ENCODE measurements at places on chromosomes 11 and 22.

DNA sequence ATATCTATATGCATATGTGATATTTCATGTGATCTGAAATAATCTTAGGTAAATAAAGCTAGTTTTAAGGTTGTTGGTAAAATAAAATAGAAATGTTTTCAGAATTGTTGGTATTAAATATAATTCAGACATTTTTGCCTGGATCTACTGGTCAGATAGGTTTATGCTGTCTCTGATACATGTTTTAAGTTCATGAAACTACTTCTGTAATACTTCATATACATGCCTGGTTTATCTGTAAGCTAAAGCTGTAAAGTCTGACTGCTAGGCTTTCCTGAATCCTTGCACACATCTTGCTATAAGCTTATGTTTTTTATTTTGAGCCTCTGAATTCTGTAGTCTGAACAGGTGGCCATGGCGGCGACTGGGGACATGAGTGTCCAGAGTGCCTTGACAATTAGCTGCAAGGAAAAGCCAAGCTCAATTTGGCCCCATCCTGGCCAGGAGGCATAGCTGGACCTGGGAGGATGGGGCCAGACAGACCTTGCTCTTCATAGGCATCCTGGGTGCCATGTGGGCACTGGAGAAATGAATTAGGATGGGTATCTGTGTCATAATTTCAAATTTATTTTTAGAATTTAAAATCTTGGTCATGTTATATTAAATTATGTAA is 241.0 kb upstream of the UBASH3B start:
- DNase-seq: no peak

GRCh38 chr11:64312947-64313346 is 4.4 kb downstream of the TRMT112 start:
- DNase-seq: no peak

GRCh38 chr11:31861011-31861410 is 49.9 kb upstream of the PAX6 start:
- DNase-seq: no peak

GRCh38 chr11:3103076-3103475 is 45.9 kb upstream of the CARS1 start:
- no peak for DNase-seq

DNA sequence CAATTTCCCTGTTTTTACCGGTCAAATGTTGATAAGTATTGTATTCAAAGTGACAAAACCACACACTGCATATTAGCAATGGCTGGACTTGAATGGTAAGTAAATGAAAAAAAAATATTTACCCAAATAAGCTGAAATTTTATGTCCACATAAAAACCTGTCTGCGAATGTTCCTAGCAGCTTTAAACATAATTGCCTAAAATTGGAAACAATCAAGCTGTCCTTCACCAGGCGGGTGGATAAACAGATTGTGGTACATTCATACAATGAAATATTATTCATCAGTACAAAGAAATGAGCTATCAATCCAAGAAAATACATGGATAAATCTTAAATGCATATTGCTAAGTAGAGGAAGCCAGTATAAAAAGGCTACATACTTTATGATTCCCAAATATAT is 1067.8 kb downstream of the LRRC4C start:
- DNase-seq: no peak

- no peak for DNase-seq
Measured at GRCh38 chr11:58907780-58908179, 31.5 kb upstream of the GLYATL1 start.

- DNase-seq: no peak
Measured at GRCh38 chr11:71372693-71373657, 75.2 kb downstream of the DHCR7 start.

- no peak for DNase-seq
Measured at GRCh38 chr11:106996691-106997090, 21.6 kb downstream of the GUCY1A2 start.

DNA sequence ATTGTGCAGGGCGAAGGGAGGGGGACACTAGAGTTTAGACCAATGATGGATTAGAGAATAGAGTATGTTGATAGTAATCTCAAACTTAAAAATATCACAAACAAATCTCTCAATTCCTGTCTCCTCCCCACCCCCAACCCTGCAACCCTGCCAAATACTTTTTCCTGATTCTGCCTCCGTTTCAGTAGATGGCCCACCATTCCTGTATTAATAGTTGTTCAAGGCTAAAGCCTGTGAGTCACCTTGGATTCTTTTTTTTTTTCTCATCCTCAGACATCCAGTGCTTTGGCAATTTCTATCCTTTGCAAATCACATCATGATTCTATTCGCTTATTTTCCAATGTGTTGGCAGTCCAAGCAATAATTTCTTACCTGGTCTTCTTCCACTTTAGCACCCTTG is 207.9 kb downstream of the DYNC2H1 start:
- no peak for DNase-seq

GRCh38 chr11:44017443-44018126 is 30.2 kb upstream of the ACCSL start:
- no peak for DNase-seq

GRCh38 chr11:45267652-45268299 is 18.4 kb downstream of the SYT13 start:
- DNase-seq: no peak

GRCh38 chr11:86948733-86949132 is 6.5 kb downstream of the FZD4 start:
- no peak for DNase-seq

GRCh38 chr22:19855504-19856409 is 1.1 kb upstream of the GNB1L start:
- DNase-seq: no peak

DNA sequence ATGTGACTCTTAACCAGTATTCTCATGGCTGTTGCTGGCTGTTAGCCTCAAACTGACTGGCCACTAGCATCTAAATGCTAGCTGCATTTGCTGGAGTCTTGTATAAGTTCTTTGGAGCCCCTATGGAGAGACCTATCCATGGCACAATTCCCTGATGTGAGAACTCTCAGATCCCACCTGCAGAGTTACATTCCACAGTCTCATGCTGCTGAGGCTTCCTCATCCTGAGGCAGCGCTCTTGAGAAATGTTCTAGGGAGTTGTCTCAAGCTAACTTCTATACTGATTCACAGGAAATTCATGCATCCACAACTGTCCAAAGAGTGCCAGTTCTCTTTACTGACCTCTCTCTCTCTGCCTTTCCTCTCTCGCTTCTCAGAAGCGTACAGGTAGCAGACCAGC is 218.0 kb upstream of the PITPNB start:
- no peak for DNase-seq

- DNase-seq: no peak
Measured at GRCh38 chr22:32627091-32627490, 152.5 kb downstream of the FBXO7 start.

DNA sequence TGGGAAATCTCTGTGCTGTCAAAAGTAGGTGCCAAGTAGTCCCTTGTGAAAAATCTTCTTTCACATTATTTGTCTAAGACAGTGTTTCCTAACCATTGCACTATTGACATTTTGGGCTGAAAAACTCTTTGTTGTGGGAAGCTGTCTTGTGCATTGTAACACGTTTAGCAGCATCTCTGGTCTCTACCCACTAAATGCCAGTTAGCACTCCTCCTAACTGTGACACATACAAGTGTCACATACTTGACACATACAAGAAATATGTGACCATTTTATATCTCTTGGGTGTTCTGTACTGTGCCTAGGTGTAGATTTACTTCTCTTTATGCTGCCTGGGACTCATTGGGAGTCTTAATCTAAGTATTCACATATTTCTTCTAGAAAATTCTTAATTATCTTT is 57.8 kb downstream of the NXPE1 start:
- no peak for DNase-seq

DNA sequence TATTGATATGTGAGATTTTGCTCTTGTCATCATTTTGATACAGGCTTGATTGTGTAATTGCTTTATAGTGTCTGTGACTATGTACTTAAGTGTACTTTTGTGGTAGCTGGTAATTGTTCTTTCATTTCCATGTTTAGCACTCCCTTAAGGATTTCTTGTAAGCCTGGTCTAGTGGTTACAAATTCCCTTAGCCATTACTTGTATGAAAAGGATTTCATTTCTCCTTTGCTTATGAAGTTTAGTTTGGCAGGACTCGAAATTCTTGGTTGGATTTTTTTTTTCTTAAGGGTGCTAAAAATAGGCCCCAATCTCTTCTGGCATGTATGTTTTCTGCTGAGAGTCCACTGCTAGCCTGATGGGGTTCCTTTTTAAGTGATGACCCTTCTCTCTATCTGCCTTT is 346.8 kb downstream of the JRKL start:
- no peak for DNase-seq

DNA sequence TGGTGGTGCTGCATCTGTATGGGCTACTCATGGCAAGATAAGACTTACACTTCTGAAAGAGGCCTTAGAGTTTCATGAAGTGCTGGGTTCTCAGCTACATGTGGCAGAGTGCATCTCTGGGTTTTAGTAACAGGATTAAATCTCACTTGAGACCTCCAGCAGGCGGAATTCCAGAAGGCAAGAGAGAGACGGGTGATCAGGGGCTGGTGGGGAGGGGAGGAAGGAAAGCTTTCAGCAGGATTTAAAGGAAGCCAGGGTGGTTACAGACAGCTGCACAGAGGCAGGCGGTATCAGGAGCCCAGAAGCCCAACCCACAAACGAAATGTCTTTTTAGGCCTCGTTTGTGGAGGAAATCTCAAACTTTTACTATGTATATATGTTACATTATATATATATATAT is 56.2 kb upstream of the CD82 start:
- DNase-seq: no peak

- no peak for DNase-seq
Measured at GRCh38 chr22:27466778-27467438, 334.6 kb downstream of the MN1 start.

DNA sequence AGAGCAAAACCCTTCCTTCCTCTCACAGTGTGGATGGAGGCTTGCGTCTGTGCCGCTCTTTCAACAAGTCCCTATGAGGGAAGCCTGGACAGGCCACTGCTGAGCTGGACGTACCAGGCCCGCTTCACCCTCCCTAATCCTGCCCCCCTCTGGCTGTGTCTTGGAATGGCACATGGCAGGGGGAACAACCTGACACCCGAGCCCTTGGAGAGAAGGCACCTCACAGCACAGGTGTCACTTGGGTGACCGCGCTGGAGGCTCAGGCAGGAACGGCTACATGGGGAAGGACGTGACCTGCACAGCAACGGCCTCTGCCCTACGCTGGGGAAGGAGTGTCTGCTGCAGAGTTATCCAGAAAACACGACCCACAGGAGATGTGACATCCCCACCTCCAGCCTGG is 11.0 kb downstream of the CARS1 start:
- DNase-seq: no peak

GRCh38 chr11:85922367-85922766 is 67.2 kb downstream of the CCDC83 start:
- no peak for DNase-seq

DNA sequence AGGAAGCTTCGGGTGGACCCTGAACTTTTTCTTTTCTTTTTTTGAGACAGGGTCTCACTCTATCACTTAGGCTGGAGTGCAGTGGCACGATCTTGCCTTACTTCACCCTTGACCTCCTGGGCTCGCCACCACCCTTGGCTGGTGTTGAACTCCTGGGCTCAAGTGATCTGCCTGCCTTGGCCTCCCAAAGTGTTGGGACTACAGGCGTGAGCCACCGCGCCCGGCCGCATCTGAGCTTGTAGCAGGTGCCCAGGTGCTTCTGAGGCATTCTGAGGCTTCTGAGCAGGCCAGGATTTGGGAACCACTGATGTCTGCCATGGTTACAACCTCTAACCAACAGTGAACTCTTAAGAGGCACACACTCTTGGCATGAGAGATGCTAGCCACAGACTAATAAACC is 5.1 kb downstream of the USP35 start:
- DNase-seq: no peak

DNA sequence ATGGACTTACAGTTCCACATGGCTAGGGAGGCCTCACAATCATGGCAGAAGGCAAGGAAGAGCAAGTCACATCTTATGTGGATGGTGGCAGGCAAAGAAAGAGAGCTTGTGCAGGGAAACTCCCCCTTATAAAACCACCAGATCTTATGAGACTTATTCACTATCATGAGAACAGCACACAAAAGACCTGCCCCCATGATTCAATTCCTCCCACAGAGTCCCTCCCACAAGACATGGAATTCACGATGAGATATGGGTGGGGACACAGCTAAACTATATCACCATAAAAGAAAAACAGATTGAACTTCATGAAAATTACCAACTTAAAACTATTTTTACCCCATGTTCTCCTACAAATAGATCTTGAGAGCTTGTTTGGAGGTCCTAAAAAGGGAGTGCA is 19.6 kb downstream of the ENTHD1 start:
- no peak for DNase-seq

GRCh38 chr11:116970485-116971292 is 127.5 kb downstream of the SIK3 start:
- DNase-seq: no peak

DNA sequence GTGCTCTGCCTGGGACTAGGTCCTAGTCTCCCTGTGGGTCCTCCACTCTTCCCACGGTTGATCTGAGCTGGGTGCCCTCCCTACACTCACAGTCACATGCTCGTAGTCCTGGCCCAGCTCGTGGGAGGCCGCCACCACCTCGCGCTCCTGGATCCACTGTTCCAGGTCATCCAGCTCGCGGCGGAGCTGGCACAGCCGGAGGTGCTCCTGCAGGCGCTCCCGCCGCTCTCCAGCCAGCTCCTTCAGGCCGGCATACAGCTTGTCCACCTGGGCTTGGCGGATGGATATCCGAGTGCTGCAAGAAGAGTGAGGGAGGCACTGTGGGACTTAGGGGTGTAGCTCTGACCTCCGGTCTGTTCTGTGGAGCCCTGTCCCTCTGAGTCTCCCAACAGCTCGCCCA is 14.8 kb upstream of the RBM4B start:
- DNase-seq: no peak

DNA sequence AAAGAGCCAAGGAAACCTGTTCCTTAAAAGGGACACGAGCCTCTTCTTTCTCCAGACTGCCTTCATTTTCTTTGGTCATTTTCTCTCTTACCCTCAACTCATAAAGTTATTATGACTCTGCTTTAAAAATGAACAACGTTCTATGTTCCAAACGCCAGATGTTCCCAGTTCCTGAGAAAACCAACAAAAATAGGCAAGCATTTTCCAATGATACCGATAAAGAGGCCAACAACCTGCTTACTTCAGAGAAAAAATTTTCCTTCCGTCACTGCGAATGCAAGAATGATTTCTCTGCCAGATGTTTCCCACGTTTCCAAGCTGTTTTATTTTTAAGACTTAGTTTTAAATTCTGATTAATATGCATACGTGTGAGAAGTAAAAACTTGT is 315 bp upstream of the TRPC6 start:
- no peak for DNase-seq

Data from neural crest cell (in vitro differentiated cells).